A549 treated with ZK216348 at 1 μM for 4 hours (cell line): ENCODE measurements at places on chromosomes 2 and 18. TPM values are rescaled to one million over a fixed set of nuclear protein-coding genes. Genes with fewer than 3 reads are reported as not detected.

Gene HOXD4
- total RNA-seq = 0.44 to 0.66 TPM (median 0.56 TPM) in 5 replicates

Gene NETO1
- not detected in 5 replicates for total RNA-seq

Gene PKDCC
- 17.7 to 24.0 TPM (median 18.4 TPM) in 5 replicates for total RNA-seq

Gene FIGN
- 1.3 to 3.3 TPM (median 2.1 TPM) in 5 replicates for total RNA-seq

Gene PLEKHH2
- 0.89 to 1.8 TPM (median 1.5 TPM) in 5 replicates for total RNA-seq

Gene NOSTRIN
- 1.4 to 3.3 TPM (median 1.8 TPM) in 5 replicates for total RNA-seq

Gene SPR
- 83.9 to 144 TPM (median 141 TPM) in 5 replicates for total RNA-seq

Gene MDH1
- total RNA-seq = 233 to 244 TPM (median 235 TPM) in 5 replicates
